ENCODE measurements at places on chromosomes 6 and 20.

DNA sequence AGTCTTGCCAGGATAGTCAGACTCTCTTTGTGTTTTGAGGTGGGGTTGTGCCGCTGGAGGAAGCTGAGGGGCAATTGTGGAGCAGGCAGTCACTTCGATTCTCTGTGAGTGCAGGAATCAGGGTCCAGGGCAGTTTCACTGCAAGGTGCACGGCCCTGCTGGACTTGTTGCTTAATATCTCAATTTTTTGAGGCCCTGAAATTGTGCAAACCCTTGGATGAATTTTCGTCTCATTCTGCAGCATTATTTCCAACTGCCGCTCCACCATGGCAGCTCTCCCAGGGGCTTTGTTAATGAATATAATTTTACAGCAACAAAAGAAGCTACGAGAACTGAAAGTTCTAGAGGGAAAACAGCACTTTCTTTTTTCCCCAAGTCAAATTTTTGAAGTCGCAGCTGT is 531.9 kb downstream of the QKI start:
- DNase-seq: no peak

GRCh38 chr6:84512391-84512790 is 252.0 kb downstream of the TBX18 start:
- DNase-seq: no peak

GRCh38 chr6:136901212-136901784 is 20.8 kb upstream of the SLC35D3 start:
- DNase-seq: no peak

DNA sequence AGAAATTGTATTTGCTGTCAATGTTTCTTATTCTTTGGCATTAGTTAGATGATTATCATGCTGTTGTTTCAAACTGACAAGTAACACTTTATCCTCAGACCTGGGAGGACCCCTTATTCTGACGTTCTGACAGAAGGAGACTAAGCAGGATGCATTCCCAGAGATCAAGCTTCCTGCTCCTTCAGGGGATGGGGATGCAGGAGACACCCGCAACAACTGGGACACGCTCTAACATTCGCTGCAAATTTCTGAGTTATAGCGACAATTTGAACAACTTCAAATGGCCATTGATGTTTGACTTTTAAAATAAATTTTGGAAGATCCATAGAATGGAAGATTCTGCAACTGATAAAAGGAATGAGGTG is 69.0 kb upstream of the ZNF184 start:
- DNase-seq: no peak

- peak; percentile 70 for DNase-seq
Observed at GRCh38 chr6:17580518-17581048, 19.5 kb upstream of the FAM8A1 start.

GRCh38 chr6:10991115-10991514 is 53.0 kb downstream of the ELOVL2 start:
- no peak for DNase-seq

DNA sequence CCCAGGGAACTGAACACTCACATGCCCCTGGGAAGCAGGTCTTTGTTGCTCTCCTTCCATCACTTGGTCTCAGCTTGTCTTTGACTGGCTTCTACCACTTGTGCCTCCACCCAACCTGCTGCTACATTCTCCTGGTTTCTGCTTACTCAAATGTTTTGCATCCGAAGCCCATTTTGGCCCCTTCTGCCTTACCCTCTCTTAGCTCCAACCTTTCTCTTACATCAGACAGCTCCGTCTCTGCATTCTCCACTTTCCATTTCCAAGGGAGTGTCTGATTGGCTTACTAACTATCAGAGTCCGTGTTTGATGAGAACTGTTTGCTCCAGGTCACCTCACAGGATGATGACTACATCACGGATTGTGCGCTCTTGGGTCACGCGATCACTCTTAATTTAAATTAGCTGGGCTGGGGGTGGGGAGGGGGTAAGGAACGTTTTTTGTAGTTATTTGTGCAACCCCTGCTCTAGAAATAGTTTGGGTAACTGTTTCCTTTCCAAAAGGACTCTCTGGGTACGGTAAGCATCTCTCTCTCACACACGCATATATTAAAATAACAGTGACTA is 844 bp upstream of the ABRACL start:
- DNase-seq: no peak

DNA sequence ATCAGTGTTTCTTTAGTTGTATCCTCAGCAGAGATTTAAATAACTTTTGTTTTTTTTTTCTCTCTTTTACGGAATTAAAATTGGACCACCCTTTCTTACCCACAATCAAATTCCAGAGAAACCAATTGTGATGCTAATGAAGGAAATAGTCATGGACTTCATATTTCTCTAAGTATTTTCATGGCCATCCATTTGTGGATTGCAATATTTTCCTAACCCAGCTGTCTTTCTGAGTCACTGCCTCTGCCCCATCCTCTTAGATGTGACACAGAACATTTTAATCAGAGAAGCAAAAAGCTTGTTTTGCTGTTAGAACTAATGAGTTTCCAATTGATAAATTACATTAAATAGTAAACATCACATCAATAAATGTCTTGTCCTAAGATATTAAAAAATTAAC is 405.5 kb upstream of the ADGRB3 start:
- no peak for DNase-seq

- no peak for DNase-seq
Observed at GRCh38 chr20:43318755-43319297, 129.1 kb upstream of the PTPRT start.

DNA sequence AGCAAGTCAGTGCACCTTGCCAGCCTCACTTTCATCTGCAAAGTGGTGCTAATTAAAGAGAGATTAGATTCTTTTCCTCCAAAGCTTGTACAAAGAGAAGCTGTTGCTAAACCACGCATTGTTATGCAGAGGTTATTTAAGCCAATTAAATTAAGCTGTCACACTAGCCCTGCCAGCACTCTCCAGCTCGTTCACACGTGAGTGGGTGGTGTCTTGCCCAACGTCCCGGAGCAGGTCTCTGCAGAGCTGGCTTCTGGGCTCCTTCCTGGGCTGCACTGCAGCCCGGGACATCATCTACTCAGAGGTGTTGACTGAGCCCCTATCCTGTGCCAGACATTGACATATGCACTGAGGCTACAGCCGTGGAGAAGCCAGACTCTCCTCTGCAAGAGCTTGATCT is 401.6 kb upstream of the SULF2 start:
- no peak for DNase-seq

DNA sequence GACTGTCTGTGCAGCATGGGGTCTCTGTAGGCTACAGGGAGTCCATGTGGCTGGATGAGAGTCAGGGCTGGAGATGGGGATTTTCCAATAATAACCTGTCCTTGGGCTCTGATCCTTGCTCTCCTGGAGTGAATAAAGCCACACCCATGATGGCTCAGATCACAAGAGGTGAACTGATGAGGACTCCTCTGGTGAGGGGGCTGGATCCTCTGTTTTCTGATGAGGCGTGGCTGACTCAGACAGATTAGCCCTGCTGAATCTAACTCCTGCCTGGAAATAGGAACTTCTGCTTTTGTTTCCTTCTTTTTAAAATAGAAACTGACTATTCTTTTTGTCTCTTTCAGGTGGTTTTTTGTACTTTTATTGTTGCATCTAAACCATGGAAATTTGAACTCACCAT is 27.0 kb downstream of the CST9L start:
- no peak for DNase-seq

GRCh38 chr6:15653581-15653980 is 9.2 kb downstream of the DTNBP1 start:
- no peak for DNase-seq

GRCh38 chr6:155143029-155143577 is 120.7 kb upstream of the CLDN20 start:
- DNase-seq: no peak

DNA sequence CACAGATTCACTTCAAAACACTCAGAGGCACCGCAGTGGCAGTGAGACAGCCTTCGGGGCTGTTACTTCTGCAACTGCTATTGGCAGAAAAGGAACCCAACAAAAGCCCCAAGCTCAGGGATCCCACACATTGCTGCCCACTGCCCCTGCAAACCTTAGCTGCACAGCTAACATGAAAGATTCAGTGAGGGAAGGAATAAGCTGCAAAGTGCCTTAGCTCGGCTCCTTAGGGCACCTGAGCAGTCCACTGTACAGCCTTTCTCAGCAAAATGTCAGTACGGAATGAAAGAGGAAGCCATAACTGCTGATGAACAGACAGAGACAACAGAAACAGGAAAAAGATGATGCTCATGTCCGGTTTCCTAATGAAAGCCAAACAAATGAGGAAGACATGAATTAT is 179.7 kb upstream of the SHLD1 start:
- no peak for DNase-seq

DNA sequence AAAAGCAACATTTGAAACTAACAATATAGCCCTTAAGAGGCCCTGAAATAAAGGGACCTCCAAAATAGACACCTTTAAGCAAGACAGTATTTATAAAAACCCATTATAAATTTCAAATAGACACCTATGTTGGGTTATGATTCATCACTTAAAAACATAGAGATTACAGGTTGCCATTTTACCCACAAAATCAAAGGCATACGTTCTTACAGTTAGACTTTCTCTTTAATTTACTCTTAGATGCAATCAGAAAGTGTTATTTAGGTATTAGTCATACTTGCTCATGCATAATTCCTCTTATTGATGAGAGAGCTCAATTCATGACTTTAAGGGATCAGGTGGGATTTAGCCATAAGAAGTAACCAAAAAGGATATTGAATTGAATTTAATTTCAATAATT is 51.5 kb upstream of the TMEM200A start:
- no peak for DNase-seq

- DNase-seq: no peak
Observed at GRCh38 chr6:144898741-144899140, 613.6 kb downstream of the UTRN start.

GRCh38 chr6:72522735-72523141 is 99.1 kb upstream of the KCNQ5 start:
- DNase-seq: no peak

DNA sequence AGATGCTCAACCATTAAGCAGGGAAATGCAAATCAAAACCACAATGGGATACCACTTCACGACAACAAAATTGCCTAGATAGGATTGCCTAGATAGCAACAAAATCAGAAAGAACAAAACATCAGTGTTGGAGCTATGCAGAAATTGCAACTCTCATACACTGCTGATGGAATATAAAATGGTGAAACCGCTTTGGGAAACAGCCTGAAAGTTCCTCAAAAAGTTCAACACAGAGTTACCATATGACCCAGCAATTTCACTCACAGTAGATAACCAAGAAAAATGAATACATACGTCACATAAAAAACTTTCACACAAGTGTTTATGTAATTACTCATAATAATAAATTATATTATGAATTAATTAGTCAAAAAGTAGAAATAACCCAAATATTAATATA is 78.3 kb downstream of the MAFB start:
- no peak for DNase-seq

- peak; percentile 41 for DNase-seq
Observed at GRCh38 chr20:57985278-57985677, 243.2 kb downstream of the ANKRD60 start.

GRCh38 chr6:9204171-9204570 is 768.8 kb upstream of the SLC35B3 start:
- no peak for DNase-seq

DNA sequence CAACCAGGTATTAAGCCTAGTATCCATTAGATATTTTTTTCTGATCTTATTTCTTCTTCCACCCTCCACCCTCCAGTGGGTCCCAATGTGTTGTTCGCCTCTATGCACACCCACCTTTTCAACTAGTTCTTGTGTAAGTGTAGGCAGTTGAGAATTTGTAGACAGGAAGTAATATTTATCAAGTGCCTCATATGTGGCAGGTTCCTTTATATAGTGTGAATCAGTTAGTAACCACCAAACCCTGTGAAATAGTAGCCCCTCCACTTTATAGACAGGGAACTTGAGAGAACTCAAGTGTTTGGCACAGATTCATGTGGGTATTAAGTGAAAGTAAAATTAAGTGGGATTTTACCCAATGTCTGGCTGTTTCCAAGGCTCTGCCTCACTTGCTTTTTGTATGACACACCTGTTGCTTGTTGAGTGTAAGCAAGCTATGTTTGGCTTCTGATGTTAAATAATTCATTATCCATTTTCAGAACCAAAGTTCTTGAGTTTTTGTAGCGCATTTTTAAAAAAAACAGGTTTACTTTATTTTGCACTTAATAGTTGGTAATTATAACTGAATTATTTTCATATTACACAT is 24.8 kb downstream of the AFDN start:
- no peak for DNase-seq

- DNase-seq: no peak
Observed at GRCh38 chr6:141510803-141511202, 621.9 kb upstream of the GJE1 start.

DNA sequence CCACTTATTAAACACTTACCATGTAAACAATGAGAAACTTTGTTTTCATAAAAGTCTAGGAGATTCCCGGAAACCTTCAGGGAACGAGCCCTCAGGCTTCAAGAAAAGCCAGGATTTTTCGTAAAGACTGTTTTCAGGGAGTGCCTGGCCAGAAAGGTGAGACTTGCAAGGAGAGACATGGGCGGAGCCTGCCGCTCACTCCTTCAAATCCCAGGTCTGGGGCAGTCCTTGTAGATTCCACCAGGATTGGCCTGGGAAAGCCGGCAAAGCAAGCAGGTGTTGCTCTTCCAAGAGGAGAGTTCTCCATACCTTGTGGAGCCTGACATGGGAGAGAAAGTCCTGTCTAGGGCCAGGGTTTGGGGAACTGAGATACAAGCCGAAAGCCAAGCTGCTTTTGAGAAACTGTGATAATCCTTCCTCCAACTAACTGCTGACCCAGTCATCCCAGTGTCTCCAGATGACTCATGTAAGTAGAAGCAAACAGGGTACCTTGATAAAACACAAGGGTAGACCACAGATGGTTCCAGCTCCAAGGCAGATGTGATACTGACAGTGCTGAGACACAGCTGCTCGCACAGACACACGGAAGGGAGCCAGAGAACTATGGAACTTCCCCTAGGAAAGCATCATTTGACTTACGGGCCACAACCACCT is 69.4 kb upstream of the NAA20 start:
- DNase-seq: no peak

GRCh38 chr6:154909821-154910220 is 85.3 kb upstream of the TIAM2 start:
- DNase-seq: no peak

- DNase-seq: no peak
Observed at GRCh38 chr6:159878341-159878740, 12.4 kb upstream of the MAS1 start.

DNA sequence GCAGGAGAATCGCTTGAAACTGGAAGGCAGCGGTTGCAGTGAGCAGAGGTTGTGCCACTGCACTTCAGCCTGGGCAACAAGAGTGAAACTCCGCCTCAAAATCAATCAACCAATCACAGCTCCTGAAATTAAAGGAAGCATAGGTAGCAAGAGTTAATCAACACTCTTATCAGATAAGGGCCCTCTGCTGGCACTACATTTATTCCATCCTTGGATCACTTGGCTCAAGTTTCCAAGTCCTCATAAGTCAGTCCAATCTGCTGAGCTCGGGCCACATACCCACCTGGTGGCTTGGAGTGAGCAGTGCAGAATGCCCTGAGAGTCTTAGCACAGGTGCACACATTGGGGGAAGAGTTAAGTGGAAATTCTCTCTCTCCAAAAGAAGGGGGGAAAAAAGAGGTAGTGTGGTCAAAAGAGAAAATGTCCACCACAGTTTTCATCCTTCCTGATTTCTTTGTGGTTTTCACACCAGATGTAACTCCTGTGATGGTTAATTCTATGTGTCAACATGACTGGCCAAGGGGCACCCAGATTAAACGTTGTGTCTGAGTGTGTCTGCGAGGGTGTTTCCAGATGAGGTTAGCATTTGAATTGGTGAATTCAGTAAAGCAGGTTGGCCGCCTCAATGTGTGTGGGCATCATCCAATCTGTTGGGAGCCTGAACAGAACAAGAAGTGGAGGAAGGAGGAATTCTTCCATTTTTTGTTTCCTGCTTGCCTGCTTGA is 14.2 kb upstream of the FAM8A1 start:
- DNase-seq: no peak
